Activated T-cell treated with anti-CD3 and anti-CD28 coated beads, Interleukin-2, amount 50 U/mL, for 48 hours (primary cell): ENCODE measurements at places on chromosomes 4 and X.

- no peak for DNase-seq
Measured at GRCh38 chr4:81519856-81520255, 48.1 kb upstream of the RASGEF1B start.

- no peak for DNase-seq
Measured at GRCh38 chr4:141636771-141637460, 533 bp downstream of the IL15 start.

GRCh38 chrX:153572601-153573000 is 26.3 kb downstream of the CCNQ start:
- DNase-seq, result no peak

- no peak for DNase-seq
Measured at GRCh38 chr4:4270529-4270928, 19.4 kb downstream of the LYAR start.
